NCI-H2081 (cell line): ENCODE measurements at places on chromosomes 2 and 18.

- DNase-seq = no peak
These were observed 38.3 kb downstream of the DHRS9 start for GRCh38 chr2:169107645-169108044.

DNA sequence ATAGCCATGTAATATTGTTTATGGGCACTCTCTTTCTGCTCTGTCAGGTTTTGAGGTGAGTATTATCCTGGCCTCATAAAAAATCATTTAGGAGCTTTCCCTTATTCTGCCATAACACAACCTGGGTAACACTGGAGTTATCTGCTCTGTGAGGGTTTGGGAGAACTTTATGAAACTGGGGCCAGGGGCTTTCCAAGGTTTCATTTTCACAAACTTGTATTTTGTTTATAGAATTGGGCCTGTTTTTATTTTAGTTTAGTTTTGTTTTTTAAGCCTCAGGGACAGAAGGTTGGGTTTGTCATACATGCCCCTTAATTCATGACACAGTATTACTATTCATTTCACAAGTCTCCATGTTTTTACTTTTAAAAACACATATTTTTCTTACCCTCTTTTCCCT is 83.5 kb downstream of the IRS1 start:
- no peak for DNase-seq

GRCh38 chr18:68121826-68122225 is 593.1 kb downstream of the TMX3 start:
- DNase-seq = no peak

- no peak for DNase-seq
These were observed 51.4 kb upstream of the YPEL5 start for GRCh38 chr2:30095402-30095801.

GRCh38 chr2:212908682-212909435 is 242.6 kb downstream of the IKZF2 start:
- DNase-seq = no peak

GRCh38 chr2:130314377-130314776 is 28.3 kb upstream of the IMP4 start:
- DNase-seq = no peak

GRCh38 chr18:67239826-67240225 is 276.7 kb downstream of the DSEL start:
- DNase-seq = no peak

GRCh38 chr2:25419678-25420242 is 78.0 kb upstream of the DNMT3A start:
- no peak for DNase-seq

DNA sequence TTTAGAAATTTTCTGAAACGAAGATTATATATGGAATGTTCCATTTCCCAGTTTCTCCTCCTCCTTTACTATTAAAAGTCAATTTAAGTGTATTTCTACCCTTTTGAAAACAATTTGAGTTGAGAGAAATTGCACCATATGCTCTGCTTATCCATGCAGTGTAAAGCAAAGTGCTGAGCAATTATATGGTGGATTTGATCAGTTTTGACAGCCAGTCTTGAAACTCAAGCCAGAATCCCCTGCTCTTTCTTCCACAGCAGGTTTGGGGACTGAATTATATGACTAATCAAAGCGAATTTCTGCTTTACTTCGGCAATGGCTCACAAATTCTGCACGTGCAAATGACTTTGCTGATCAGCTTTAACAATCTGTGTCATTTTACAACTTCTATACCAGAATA is 1183.6 kb downstream of the LRP1B start:
- DNase-seq = no peak

- no peak for DNase-seq
These were observed 91.3 kb downstream of the SATB2 start for GRCh38 chr2:199366406-199366805.

DNA sequence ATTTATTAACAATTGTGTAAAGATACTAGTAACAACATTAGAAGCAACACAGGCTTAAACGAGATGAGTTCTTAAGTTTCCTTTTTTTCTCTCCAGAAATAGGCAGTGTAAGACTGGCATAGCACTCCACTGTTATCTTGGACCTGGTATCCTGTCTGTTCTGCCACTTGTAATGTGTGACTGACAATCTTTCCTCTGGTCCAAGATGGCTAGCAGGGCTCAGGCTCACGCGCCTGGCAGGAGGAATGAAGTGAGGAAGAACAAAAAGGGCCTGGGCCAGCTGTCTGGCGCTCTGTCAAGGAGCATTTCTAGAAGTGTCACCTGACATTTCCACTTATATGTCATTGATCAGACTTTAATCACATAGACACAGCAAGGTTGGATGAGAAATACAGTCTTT is 31.6 kb upstream of the CCDC195 start:
- DNase-seq = no peak

DNA sequence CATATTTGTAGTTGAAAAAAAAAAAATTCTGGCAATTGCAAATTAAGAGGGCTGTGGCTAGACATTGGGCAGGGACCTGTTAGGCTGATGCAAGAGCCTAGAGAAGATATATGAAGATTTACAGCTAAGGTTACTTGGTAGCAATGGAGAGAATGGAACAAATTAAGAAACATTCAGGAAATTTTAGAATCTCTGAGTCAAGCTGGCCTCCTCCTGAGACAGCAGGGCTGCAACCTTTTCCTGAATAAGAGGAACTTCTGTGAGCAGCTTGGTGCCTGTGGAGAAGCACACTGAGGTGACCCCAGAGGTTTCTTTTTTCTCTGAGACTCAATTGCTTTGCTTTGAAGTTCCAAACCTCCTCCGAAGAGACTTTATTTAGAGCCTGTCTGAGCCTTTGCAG is 118.6 kb upstream of the LRATD1 start:
- no peak for DNase-seq

- DNase-seq = no peak
These were observed 46.2 kb downstream of the RBKS start for GRCh38 chr2:27843992-27844391.

GRCh38 chr2:176581557-176582165 is 312.4 kb downstream of the MTX2 start:
- DNase-seq = no peak

DNA sequence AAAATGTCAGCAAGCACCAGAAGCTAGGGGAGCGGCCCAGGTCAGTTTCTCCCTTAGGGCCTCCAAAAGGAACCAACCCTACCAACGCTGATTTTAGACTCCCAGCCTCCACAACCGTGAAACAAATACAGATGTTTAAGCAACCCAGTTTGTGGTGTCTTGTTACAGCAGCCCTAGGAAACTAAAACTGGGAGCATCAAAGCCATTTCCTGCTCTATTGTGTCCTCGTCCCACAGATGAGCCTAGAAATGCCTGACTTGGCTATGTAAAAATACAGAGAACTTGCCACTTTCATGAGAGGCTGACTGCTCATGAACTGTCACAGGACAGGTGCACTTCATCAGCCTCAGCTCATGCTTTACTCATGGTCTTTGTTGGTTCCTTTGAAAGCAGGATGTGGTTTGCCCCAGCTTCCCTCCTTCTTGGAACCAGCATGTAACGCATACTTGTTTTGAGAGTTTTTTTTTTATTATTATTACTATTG is 97.6 kb upstream of the SLC39A10 start:
- DNase-seq = no peak

GRCh38 chr18:48713309-48713708 is 174.5 kb downstream of the CTIF start:
- DNase-seq = no peak
